ENCODE measurements at places on chromosomes 2 and 18.

DNA sequence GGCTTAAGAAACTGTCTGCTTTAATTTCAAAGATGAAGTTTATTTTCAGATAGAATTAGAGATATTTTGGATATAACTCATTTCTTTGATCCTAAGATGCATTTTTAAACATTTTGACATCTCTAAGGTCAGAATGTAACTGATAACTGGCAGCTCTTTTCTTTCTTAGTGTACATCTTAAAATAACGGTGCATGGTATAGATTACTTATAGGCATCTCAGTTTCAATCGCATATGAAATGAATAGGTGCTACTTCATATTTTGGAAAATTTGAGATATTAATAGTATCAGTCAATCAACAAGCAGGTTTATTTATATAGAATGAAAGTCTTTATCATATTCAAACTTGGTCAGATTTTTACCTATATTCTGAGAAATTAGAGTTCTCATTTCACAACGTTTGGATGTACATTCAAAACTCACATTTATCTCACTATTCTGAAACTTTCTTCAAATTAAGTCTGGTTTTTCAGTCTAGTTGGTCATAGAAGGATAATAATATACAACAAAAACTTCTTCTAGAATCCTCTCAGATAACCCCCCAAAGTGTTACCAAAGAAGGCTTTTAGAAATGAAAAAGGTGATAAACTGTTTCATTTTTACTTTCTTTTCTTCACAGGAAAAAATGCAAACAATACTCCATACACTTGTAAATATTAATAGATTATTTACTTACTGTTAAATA, 122.8 kb upstream of the WDSUB1 start:
- no peak for DNase-seq
- peaks cover 21% of the 10 kb centered on the region for H3K36me3 ChIP-seq
- H3K27me3 ChIP-seq: no peaks in the 10 kb centered on the region
- H3K27ac ChIP-seq: no peak overlapping the region
- H3K4me3 ChIP-seq: no peak overlapping the region

DNA sequence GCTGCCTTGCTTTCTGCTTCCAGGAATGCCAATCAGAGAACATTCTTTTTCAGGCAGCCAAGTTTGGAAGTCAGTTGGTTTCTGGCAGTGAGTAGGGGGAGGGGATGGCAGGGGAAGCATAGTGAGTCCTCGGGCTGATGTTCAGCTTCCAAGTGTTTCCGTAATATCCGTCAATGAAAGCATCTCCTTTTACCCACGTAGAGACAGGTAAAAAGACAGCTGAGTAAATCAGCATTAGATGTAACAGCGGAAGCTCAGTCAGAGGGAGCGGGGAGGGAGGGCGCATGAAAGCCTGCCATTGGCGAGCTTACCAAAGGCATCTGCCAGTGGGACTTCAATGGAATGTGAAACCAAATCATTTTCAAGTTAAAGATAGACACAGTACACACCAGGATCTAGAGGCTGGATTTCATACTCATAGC, 117.1 kb upstream of the DTNA start:
- no peak overlapping the region for H3K27ac ChIP-seq
- H3K4me3 ChIP-seq: no peak overlapping the region
- no peaks in the 10 kb centered on the region for H3K27me3 ChIP-seq
- no peak for DNase-seq
- H3K4me1 ChIP-seq: no peaks in the 10 kb centered on the region

DNA sequence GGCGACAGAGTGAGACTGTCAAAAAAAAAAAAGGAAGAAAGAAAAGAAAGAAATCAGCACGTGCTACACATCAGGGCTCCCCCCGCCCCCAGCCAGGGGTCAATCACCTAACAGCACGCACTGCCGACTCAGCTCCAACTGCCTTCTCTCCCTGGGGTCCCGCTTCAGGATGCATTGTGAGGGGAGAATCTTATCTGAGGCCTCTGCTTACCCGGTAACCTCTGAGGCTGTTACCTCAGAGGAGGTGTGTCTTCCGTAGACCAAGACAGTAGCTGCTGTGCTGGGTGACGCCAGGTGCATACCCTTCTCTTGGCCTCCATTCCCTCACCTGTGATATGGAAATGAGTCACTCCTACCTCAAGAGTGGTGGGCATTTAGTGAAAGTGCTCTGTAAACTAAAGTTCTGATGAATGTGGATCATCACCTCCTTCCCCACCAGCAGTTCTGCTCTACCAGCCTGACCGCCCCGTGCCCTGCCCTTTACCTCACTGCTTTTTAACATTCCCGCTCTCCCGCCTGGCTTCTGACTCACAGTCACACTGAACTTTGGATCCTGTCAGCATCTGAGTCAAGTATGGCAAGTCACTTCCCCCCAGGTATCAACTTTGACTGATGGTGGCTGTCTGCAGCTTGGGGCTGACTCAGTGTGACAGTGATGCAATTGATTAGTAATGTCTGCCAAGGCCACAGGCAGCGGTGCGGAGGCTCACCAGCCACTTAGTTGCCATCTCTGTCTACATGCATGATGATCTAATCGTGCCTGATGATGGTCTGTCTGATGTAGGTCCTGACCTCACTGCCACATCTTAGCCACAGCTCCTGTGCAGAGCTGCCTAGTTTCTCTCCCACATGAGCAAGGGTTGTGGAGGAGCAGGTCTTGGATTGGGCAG, 20.1 kb downstream of the ARID5A start:
- H3K4me3 ChIP-seq: no peak overlapping the region
- no peaks in the 10 kb centered on the region for H3K27me3 ChIP-seq
- no peak for DNase-seq

- DNase-seq: no peak
- H3K27ac ChIP-seq: no peak overlapping the region
- no peaks in the 10 kb centered on the region for H3K36me3 ChIP-seq
- H3K27me3 ChIP-seq: no peaks in the 10 kb centered on the region
Observed at GRCh38 chr2:9764153-9764778, 79.0 kb upstream of the TAF1B start.

- peak; percentile 12 for DNase-seq
- H3K27me3 ChIP-seq: no peaks in the 10 kb centered on the region
- no peaks in the 10 kb centered on the region for H3K36me3 ChIP-seq
- H3K4me1 ChIP-seq: no peaks in the 10 kb centered on the region
Observed at GRCh38 chr2:195404651-195405050, 252.4 kb upstream of the SLC39A10 start.

- no peak overlapping the region for H3K4me3 ChIP-seq
- H3K4me1 ChIP-seq: no peaks in the 10 kb centered on the region
- H3K36me3 ChIP-seq: no peaks in the 10 kb centered on the region
- no peak for DNase-seq
- H3K27ac ChIP-seq: no peak overlapping the region
- H3K27me3 ChIP-seq: no peaks in the 10 kb centered on the region
Observed at GRCh38 chr2:178008636-178009289, 63.8 kb downstream of the PDE11A start.

DNA sequence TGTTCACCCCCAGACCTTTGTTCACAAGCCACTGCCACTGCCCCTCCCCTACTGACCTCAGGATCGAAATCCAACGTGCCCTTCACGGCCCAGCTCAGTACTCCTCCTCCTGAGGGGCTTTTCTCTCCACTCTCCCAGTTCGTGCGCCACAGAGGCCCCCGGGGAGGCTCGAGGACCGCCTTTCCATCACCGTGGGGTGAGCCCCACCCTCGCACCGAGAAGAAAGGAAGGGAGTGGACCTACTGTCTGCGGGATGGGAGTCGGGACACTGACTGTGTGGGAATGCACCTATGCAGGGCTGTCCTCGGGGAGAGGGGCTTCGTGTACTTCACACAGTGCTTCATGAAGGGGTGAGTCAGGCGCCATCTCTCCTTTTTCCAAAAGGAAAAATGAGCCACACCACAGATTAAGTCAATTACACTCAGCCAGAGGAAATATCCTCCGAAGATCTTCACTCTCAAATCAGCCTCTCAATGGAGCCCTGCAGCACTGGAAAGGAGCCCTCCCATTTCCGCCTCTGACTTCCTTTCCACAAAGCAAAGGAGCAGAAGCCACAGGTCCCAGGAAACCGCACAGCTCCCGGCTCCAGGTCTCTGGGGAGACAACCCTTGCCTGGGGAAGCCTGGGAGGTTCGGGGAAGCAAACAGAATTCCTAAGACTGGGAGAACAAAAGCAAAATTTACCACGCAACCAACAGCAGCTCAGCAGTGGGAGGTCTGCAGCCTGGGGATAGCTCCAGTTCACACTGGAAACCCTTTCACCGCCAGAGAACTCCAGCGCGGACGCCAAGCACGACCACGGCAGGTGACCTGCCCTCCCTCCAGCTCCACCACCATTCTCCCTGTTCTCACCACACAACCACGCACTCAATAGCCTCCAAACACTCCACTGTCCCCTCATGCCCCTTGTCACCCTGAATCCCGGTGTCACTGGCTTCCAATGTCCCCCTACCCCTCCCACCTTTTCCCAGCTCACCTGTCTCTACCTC, 21.6 kb downstream of the ADCY3 start:
- no peaks in the 10 kb centered on the region for H3K4me1 ChIP-seq
- no peaks in the 10 kb centered on the region for H3K27me3 ChIP-seq

DNA sequence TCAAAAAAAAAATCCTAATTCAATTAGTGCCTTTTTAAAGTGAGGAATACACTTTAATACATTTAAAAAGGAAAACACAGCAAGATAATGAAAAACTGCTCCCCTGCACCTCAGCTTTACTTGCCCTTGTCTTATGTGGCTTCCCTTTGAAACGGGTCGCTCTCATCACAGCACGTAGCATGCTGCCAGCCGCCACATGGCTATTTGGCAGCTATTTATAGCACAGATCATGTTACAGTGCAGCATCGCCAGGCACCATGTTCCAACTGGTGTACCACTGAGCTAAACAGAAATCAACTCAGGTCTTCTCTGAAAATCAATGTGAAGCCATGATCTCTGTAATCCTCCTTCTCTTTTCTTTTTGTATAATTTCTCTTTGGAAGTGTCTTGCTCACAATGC, 65.1 kb downstream of the TMEM182 start:
- H3K36me3 ChIP-seq: no peaks in the 10 kb centered on the region
- DNase-seq: no peak
- H3K4me3 ChIP-seq: no peak overlapping the region
- no peaks in the 10 kb centered on the region for H3K27me3 ChIP-seq

DNA sequence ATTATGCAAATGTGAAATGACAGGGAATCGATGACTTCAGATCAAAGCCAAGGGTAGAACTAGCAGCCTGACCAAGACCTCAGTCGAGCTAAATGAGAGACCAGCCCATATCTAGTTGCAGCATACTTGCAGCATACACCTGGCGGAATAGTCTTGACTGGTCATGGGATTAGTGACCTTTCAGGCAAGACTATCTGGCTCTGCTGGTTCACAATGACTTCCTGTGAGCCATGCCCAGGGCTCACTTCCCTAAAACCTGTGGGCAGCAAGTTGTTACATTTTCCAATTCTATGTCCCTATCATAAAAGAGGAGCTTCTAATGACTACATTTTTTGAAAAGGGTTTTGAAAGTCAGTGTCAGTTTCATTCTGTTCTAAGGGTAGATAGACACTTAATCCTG, 1624.9 kb upstream of the CELF4 start:
- H3K27me3 ChIP-seq: no peaks in the 10 kb centered on the region
- no peak for DNase-seq
- no peak overlapping the region for H3K27ac ChIP-seq
- H3K4me3 ChIP-seq: no peak overlapping the region
- no peaks in the 10 kb centered on the region for H3K4me1 ChIP-seq

- H3K36me3 ChIP-seq: peaks cover 37% of the 10 kb centered on the region
- H3K27ac ChIP-seq: no peak overlapping the region
- no peaks in the 10 kb centered on the region for H3K4me1 ChIP-seq
- no peak overlapping the region for H3K4me3 ChIP-seq
- no peaks in the 10 kb centered on the region for H3K27me3 ChIP-seq
Observed at GRCh38 chr2:3434654-3435053, 55.2 kb downstream of the TRAPPC12 start.

DNA sequence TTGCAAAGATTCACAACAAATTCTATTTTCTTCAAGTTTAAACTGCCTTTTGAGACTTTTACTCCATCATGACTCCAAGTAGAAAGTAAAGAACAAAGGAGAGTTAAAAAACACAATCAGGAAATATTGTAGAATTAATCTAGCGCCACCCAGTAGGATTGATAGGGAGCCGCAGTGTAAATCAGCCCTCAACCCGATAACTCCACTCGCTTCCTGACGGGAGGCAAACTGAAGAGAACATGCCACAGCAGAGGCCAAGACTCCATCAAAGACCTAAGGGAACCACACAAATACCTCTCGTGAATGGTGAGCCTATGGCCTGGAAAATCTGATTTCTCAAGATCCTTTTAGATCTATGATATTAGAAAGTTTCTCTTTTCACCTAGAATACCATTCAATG, 319.0 kb downstream of the STK39 start:
- no peaks in the 10 kb centered on the region for H3K36me3 ChIP-seq
- no peak for DNase-seq
- no peak overlapping the region for H3K27ac ChIP-seq
- no peak overlapping the region for H3K4me3 ChIP-seq

- H3K4me1 ChIP-seq: no peaks in the 10 kb centered on the region
- H3K27me3 ChIP-seq: no peaks in the 10 kb centered on the region
- H3K4me3 ChIP-seq: no peak overlapping the region
- DNase-seq: no peak
- H3K27ac ChIP-seq: no peak overlapping the region
Observed at GRCh38 chr2:138245310-138245709, 256.3 kb upstream of the SPOPL start.

GRCh38 chr2:74525717-74526648, at the start of gene DQX1:
Gene DQX1 (minus strand): TSS chr2:74526231. CDS start chr2:74525729, 502 bp downstream.
- H3K4me1 ChIP-seq: peaks cover 18% of the 10 kb centered on the region
- no peak within 1 kb of the TSS for H3K4me3 ChIP-seq
- H3K27me3 ChIP-seq: no peaks in the 10 kb centered on the region
- H3K36me3 ChIP-seq: peaks cover 23% of the 10 kb centered on the region
- H3K27ac ChIP-seq: no peak within 1 kb of the TSS

- H3K27ac ChIP-seq: no peak overlapping the region
- H3K4me1 ChIP-seq: no peaks in the 10 kb centered on the region
- DNase-seq: no peak
- H3K36me3 ChIP-seq: no peaks in the 10 kb centered on the region
Observed at GRCh38 chr2:54386585-54386984, 69.5 kb upstream of the SPTBN1 start.

DNA sequence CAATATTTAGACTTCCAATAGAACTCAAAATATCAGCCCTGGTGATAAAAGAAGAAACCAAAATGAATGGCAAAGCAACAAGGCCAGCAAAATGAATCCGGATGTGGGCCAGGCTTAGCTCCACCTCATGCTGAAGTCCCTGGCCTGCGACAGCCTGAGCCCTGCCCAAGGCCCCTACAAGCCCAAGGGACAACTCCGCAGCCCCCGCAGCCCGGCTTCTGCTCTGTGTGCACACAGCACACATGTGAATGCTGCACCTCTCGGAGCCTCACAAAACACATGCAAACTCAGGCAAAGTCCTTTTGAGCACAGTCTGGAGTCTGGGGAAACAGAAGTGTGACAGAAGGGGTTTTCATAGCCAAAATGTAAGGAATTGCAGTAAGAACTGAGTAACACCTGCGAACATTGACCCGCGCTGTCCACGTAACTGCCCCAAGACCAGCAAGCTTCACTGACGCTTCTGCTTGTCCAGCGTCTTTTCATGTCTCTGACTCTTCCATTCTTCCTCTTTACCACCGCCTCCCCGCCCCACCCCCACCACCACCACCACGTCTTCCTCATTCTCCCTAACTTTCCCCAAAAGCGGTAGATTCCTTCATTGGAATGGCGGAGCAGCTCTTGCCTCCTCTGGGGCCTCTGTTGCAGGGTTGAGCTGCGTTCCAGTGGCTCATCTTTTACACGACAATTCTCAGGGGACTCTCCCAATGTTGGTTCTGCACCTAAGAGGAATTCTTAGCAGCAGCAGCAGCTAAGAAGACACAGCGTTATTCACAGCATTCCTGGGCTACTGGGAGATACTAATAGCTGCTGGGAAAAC, 136.4 kb upstream of the COPS8 start:
- H3K27ac ChIP-seq: no peak overlapping the region
- no peak overlapping the region for H3K4me3 ChIP-seq
- peaks cover 2% of the 10 kb centered on the region for H3K27me3 ChIP-seq
- no peak for DNase-seq
